ENCODE measurements at places on chromosomes 7 and 10.

- no peak for DNase-seq
These were observed 5.1 kb downstream of the UBE2D4 start for GRCh38 chr7:43931346-43931745.

- no peak for DNase-seq
These were observed 400.9 kb downstream of the SORCS3 start for GRCh38 chr10:105041956-105042355.

DNA sequence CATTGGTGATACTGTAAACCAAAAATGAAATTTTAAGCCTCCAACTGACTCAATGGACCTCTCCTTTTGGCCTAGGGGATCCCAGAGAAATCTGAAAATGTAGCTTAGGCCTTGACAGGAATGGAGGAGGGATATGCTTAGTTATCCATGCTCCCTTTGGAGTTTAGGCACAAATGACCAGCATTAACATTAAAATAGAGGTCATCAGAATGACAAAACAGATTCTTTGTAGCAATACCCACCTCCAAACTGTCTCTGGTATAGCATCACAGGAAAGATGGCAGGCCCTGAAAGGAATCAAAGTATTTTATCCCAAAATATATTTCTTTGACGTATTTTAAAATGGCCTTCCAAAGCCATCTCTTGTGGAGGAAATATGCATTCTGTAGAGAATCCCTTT lies 39.1 kb upstream of the LRRN3 start:
- DNase-seq: no peak

- DNase-seq: peak; percentile 19
These were observed 165.1 kb upstream of the WNT16 start for GRCh38 chr7:121163699-121164098.

DNA sequence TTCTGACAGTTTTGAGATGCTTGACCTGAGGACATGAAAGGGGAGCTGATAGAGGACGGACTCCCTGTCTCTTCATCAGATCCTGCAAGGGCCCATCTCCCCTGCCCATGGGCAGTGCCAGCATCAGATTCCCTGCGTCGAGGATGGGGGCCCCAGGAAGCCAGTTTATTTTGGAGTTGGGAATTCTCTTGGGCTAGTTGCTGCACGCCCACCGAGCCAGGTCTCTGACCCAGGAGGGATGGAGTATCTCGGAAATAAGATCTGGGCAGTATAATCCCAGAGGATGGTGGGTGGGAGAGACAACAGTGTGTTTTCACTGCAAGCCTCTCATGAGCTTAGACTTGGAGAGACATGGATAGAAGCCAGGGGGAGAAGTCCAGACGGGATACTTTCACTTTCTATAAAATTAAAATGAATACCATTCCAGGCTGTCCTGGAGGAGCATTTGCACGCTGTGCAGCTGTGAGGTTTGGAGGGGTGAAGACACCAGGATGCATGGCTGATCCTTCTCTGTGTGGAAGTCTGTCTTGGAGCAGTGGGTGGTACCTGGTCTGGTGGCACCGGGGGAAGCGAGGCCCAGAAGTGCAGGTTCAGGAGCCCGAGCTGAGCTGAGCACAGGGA lies 25.8 kb downstream of the DOCK1 start:
- DNase-seq: peak; percentile 59

- peak; percentile 29 for DNase-seq
These were observed 102.0 kb downstream of the STRA8 start for GRCh38 chr7:135335628-135336139.

DNA sequence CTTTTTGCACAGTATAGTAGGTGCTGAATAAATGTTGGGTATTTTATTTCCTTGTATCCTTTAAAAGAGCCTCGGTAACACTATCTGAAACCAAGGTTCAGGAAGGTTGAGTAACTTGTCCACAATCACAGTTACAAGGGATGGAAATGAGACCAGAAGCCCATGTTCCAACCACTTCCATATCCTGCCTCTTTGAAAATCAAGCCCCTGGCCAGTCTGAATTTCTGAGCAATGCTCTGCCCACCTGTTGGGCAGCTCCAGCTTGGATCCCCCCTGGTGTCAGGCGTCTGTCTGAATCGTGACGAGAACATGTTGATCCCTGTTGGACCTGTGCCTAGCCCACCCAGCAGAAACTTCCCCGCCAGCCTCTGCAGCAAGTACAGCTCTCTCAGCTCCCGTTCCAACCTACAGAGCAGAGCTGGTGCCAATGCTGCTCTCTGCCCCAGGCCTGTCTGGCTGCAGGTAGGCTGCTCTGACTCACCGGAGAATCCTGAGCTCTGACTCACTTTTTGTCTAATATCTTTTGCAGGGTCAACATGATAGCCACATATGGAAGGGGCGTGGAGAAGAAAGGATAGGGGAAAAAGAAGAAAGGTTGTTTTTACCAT lies 595.5 kb downstream of the INHBA start:
- no peak for DNase-seq

GRCh38 chr10:104548090-104548489 lies 93.0 kb upstream of the SORCS3 start:
- DNase-seq: peak; percentile 16

DNA sequence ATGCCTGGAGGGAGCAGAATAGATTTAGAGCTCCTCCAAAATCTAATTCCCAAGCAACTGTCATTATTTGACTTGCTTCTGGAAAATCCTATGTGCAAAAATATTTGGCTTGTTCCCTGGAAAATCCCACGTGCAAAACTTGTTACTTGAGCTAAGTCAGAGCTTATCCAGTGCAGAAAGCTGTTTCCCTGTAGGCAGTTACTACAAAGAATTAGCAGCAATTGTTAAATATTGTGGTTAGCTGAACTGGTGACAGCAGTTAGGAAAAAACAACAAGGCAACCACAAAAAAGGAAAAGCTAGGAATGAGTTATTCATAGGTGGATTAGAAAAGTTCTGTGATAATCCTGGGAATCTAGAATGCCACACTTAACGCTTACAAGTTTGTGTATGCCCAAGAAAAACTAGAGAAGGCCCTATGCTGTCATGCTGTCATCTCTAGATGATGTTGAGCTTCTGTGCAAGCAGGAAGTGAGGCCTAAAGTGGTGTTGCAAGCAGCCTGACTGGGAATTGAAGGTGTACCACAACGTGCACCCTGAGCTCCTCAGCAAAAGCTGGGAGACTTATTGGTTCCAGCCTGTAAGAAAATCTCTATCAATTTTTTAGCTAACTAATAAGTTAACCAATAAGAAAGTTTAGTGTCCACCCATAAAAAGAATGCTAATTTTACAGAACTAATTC lies 738.6 kb upstream of the LRRTM3 start:
- DNase-seq: no peak

- DNase-seq: no peak
These were observed 15.2 kb downstream of the SOSTDC1 start for GRCh38 chr7:16450366-16450765.

DNA sequence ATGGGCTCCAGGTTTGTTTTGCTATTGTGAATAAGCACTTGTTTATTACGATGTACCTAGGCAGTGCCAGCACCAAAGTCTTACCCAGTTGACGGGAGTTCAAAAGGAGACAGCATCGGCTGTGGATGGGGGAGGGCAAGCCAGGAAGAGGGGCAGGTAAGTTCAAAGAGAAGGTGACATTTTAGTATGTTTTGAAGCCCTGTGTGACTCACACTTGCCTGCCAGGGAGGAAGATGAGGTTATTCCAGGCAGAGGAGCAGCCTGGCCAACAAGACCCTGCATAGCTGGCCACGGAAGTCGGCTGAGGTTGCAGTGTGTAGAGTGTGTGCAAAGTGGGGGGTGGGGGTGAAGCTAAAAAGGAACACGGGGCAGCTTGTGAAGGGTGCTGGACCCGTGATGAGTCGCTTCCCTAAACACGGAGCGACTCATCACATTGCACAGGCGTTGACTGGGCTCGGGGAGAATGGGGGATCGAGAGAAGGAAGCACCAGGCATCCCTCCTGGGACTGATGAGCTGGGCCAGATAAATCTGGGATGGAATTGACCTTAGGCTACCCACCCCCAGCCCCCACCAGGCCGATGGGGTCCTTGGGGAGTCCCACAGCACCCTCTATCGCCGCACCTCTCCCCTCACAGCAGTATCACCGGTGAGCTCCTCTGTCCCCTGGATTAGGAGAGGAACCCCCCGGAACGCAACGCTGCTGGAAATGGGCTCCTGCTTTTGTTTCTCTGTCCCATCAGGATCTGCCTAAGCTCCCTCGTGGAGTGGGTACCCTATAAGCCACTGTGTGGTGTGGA lies 97.9 kb upstream of the IKZF1 start:
- no peak for DNase-seq

- no peak for DNase-seq
These were observed 113.1 kb downstream of the ZMIZ1 start for GRCh38 chr10:79181698-79182521.

DNA sequence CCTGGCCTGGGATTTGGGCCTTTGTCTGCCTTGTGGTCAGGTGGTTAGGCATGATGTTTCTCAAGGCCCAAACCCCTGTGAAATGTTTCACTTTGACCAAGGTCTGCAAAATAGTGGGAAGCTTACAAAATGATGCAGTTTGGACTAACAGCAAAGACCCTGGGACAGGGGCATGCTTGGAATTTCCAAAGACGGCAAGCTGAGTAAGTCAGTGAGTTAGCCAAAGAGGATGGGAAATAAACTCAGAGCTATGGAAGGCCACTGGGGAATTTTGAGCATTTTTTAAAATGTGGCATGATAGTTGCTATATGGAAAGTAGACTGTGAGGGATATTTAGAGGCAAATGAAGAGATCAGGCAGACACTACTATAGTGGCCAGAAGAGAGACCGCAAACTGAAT lies 31.6 kb upstream of the PPP1R3C start:
- peak; percentile 79 for DNase-seq

DNA sequence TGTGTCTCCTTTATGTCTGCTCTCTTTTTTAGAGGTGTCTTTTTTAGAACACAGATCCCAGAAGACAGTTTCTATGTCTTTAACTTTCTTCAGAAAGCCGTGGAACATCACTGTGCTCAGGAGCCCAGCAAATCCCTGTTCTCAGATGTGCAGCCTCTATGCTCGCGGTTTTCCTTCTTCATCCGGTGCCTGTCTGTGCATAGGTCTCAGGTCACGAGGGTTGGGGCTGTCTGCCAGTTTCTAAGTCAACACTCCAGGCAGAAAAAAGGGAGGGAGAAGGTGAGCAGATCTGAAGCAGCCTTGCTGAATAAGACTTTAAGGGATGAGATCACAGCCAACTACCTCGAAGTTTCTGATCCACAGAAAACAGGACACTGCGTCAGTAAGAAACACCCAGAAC lies 68.5 kb downstream of the CRTAC1 start:
- no peak for DNase-seq

DNA sequence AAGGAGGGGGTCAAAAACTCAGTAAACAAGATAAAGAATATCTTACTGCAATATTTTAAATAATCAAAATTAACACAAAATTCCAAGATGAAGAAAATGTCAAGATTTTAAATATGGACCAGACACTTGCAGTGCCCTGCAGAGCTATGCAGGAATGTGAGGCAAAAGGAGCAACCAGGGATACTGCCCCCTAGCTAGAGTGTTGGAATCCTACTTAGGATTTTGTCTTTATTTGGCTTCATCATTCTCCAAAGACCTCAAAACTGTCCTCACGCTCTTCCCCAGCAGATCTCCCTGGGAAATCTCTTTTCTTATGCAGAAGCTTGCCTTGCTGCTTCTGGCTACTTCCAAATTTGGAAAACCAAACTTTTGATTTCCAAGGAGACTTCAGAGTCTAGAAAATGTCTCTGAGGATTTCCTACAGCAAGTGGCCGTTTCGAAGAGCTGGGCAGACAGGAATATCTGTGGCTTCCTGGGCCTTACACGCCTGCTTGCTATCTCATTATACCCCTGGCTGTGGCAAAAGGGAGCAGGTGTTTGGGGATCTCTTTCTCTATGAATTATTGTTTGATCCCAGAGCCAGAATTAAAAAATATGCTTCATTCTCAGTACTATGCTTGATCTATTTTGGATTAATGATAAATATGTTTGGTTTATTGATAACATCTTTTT lies 232.2 kb upstream of the BMPER start:
- no peak for DNase-seq

DNA sequence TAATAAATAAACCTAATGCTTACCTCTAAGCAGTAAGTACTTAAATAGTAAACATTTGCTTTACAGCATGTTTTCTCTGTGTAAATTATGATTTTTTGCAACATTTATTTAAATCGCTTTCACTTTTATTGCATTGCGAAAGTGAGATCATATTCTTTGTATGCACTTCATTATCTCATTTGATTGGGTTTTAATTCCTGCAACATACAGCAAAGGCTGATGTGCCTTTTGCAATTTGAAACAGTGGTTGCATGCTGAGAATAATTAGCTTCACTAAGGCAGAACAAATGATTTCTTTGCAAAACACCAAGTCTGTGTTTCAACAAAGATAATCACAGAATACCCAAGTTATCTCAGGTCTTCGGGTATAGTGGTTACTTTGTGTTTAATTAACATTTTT lies 16.3 kb upstream of the THSD7A start:
- DNase-seq: no peak

DNA sequence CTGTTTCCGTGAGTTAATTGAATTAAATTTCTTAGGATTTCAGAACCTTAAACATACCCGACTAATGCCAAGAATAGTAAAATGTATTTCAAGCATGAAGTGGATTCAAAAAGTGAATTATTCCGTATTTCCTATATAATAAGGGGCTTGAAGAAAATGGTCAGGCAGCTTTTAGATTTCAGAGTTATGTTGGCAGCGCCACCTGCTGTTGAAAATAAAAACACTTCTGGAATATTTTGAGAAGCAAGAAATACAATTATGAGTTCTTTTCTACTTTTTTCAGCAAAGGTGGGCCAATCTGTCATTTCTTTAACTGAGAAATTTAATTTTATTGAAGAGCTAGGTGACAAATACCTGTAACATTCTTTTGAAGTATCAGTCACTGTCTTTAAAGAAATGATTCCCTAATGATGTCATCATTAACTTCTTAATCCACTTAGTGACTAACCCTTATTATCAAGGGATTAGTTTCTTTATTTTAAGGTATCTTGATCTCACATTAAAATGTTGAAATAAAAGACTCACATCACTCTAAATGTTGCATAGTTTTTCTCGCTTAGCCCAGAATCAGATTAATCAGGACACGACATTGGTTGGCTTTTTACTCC lies 36.6 kb upstream of the AGR3 start:
- peak; percentile 60 for DNase-seq

Measured in fibroblast of skin of scalp (primary cell).